Urothelium cell line (cell line): ENCODE measurements at places on chromosomes 16 and 17.

DNA sequence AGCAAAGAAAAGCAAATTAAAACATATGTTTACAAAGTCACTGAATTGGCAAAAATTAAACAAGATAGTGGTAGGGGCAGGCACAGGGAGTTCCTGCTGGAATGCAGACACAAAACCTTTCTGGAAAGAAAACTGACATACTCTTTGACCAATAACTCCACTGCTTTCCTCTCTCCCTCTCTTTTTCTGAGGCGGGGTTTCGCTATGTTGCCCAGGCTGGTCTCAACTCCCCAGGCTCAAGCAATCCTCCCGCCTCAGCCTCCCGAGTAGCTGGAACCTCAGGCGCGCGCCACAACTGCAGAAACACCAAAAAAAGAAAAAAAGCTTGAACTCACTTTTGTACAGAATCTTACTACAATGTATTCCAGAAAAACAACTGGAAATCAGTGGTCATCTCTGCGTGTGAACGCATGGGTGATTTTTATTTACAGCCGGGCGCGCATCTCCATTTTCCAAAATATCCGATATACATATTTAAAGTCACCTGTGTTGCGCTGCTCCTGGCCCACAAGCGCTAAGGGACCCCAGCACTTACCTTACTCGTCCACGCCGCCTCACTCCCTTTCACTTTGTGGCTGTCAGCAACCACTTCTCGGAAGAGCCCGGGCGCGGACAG, 480 bp downstream of the TXNL4B start:
- DNase-seq: peak; percentile 33

GRCh38 chr17:48722915-48723422, at the start of gene PRAC2:
PRAC2 (plus strand) TSS chr17:48723185; CDS start chr17:48724411, 1,226 bp downstream.
- DNase-seq: no peak

- DNase-seq: peak; percentile 44
Measured at GRCh38 chr16:12901204-12901596, 198 bp upstream of the SHISA9 start.

DNA sequence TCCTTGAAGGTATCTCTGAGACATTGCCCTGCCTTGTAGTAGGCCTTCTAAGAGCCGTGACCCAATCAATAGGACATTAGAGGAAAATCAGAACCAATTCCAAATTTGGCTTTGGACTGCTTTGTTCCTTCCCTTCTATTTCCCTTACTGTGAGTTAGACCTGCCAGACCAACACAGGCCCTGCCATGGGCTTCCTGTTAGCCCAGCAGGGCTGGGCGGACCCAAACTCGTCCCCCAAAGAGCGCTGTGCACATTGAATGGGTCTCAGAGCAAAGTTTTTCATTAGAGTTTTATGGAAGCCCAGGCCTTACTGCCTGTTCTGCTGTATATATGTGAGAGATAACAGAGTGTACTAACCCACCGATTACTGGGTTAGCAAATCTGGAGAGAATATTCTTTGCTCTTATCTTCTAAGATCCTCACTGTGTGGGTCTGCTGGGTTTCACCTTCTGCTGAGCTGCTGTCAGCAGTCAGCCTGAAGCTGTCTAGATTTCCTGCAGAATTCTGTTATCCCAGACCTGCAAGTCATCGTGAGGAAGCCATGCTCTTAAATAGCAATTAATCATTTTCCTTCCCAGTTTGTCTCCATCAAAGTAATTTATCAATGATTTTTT, 5.7 kb downstream of the ARHGAP44 start:
- DNase-seq: no peak

DNA sequence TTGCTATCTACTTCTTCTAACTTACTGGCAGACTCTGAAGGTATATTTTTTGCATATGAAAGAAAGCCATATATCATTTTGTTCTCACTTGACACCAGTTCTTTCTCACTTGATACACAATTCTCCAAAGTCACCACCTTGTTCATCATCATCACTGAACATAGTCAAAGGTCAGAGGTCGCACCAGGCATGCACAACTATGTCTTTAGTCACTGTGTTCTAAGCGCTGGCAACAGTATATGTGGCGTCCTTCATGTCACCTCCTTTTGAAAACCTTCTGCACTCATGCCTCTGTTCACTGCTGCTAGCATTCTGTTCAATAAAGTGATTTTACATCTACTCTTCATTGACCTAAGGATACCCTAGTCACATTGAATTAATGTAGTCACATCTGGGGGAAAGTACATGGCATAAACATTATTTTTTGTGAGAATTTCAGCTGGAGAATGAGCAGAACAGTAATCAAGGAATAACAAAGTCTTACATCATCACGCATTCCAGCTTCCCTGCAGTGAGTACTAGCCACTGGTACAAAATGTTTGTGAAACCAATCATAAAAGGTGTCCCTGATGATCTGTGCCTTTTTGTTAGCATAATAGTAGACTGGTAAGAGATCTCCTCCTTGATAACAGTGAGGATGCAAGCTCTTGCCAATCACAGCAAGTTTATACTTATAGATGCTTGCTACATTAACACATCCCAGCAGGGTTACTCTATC, 20.5 kb upstream of the TBX4 start:
- DNase-seq: no peak

DNA sequence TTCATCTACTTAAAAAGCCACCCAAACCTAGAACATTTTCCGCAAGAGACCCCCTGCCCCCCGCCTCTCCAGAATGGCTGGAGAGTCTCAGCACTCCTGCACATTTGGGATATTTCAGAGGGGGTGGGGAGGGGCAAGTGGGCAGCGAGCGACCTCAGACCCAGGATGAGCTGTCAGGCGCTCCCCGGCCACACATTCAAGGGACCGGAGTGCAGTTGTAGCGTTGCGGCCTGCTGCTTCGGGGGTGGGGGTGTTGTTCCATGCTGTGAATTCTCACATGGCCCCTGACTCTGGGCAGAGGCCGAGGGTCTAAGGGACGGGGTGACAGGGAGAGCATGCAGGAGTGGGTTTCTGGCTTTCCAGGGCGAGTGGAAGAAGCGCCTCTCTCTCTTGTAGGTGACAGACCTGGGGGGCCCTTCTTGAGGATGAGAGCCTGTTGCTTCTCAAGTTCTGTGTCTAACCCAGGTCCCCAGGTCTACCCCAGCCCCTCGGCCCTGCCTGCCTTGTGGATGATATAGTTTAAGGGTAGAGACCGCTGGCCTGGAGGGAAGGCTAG, 231.2 kb downstream of the SEC14L1 start:
- no peak for DNase-seq

DNA sequence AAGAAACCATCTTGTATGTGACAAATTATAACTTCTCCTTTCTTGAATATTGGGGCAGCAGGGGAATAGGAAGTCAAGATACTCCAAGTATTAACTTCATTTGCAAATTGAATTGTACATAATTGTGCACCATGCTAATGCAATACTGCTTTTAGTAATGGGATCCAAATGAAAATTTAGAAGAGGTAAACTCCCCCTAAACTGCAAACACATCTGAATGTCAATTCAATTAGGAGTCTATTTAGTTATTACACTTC, 4.5 kb downstream of the STAT5B start:
- DNase-seq: no peak

- peak; percentile 54 for DNase-seq
Measured at GRCh38 chr17:60390186-60390585, 1.7 kb downstream of the USP32 start.

DNA sequence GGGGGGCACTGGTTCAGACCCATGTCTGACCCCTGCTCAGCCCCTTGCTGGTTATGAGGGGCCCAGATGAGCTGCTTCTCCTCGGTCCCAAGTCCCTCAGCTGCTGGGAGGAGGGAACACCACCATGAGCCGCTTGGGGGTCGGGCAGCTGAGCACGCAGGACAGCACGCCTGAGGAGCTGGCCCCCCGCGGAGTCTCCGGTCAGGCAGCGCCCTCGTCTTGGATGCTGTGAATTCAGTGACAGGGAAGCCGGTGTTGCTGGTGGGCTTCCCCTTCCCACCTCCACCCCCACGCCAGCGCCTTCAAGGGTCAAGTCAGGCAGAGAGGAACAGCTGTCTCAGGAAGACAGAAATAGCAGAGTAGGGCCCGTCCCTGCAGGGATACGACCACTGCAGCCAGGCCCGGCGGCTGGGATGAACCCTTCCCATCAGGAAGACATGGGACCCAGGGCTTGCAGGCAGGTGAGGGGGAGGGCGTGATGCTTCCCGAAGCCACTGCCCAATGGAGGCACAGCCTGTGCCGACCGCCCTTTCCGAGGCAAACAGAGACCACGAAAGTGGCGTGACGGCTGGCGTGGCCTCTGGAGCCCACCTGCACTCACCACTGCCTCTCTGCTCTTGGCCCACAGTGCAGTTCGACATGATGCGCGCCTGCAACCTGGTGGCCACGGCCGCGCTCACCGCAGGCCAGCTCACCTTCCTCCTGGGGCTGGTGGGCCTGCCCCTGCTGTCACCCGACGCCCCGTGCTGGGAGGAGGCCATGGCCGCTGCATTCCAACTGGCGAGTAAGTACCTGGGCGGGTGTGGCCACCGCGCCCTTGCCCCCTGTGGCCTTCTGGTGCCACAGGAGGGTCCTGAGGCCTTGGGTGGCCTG, 8.1 kb downstream of the TMEM204 start:
- DNase-seq: no peak

GRCh38 chr17:44203731-44204440, 4.2 kb upstream of the ATXN7L3 start:
- DNase-seq: peak; percentile 36

GRCh38 chr17:4710693-4711634, 532 bp downstream of the ARRB2 start:
- DNase-seq: no peak

DNA sequence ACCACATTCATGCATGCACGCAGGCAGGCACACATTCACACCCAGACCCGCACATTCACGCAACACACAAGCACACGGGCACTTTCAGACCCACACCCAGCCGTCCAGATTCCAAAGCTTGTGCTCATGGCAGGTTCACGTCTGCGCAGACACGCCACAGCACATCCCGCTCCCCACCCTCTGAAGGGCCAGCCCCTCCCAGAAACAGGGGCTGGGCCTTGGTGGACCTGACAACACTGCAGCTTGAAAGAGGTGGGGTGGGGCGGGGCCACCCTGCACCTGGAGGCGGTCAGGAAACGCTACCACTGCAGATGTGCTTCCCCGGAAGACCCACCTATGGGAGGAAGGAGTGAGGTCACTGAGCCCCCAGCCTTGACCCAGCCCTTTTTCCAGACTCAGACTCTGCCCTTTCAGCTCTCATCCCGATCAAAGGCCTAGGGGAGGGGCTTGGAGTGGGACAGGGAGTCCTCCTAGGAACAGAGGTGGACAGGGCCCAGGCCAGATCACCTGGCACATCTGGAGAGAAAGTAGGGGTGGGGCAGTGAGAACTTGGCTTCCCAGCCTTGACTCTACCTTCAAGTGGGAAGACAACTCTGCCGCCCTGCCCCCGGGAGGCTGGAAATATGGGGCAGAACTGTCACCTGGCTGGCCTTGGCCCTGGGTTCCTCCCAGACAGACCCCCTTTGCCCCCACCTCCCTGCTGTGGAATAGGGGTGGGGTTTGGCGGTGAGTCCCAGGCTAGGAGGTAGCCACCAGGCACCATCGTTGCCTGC, 11.0 kb downstream of the P3H4 start:
- DNase-seq: peak; percentile 72

DNA sequence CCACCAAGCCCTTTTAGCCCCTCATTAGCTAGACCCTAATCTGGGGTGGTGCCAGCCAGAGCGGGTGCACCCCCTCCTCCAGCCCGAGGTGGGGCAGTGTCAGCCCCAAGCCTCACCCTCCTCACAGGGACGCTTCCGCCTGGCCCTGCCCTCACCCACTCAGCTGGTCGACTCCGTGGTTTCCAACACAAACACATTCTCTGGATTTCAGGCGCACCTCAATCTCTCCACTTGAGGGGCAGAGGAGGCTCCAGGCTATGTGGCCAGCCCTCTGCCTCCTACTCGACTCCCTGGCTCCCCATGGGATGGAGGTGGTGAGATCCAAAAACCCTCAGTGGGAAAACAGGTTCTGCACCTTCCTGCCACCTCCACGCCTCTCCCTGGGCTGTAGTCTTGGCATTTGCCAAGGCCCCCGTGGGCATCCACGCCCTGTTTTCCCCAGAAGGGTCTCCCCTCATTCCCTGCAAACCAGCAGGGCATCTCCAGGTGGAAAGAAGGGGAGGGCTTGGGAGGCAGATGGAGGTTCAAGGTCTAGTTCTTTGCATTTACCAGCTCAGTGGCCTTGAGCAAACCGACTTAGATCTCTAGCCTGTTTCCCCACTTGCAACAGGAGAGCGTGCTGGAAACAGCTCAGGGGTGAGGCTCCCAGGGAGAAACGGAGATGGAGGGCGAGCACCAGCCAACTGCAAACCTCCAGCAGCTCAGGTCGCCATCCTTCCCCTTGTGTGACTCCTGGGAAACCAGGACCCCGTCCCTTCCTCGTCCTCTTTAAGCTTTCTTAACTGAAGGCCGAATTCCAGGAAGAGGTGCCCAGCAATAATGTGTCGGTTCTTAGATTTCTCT, 1.7 kb downstream of the EMP2 start:
- DNase-seq: peak; percentile 28

GRCh38 chr17:12646761-12647422, 18.8 kb upstream of the MYOCD start:
- DNase-seq: no peak

DNA sequence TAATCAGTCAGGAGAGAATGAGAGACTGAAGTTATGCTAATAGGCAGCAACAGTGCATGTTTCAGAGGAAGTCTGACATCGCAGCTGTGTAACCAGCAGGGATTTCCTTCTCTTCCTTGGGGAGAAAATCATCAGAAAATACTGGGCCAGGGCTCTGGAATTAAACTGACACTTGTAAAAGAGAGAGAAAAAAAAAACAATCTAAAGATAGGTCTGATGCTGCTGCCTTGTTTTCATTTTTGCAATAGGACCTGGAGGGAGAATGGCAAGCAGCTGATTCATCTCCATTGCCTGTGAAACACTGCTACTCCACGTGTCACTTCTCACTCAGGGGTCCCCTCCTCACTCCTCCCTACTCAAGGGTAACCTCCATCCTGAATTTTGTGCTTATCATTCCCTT, 17.7 kb upstream of the CORO6 start:
- DNase-seq: no peak

GRCh38 chr16:57801809-57802340, 416 bp downstream of the KIFC3 start:
- DNase-seq: peak; percentile 58

- DNase-seq: no peak
Measured at GRCh38 chr17:13311306-13311705, 290.4 kb downstream of the HS3ST3A1 start.

GRCh38 chr16:35754391-35755369, 2295.3 kb downstream of the TP53TG3F start:
- no peak for DNase-seq

DNA sequence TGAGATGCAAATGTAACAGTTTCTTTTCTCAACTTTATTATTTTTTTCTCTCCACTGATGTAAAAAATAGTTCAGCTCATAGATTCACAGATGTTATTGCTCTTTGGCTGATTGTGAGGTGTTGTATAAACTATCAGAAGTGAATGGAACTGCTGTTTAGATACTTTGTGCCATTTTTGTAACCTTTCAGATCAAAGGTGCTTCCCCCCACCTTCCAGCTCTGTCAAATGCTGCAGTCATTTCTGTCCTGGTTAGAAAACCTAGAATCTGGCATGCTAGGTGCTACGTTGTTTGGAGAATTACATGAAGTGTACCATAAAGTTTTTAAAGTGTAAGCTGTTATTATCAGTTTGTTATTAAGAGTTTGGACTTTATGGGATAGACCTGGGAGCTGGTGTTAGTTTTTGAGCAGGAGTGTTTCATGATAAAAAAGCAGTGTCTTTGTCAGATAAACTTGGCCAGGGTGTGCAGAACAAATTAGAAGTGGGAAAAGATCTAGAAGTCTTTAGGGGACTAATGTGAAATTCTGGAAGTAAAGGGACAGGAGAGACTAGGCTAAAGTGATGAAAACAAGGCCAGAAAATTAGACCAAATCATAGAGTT, 1.8 kb upstream of the WIPI1 start:
- no peak for DNase-seq
